GM03348 (cell line): ENCODE measurements at places on chromosomes 2 and 18.

- no peak for DNase-seq
Measured at GRCh38 chr2:239315308-239315707, 85.5 kb downstream of the HDAC4 start.

DNA sequence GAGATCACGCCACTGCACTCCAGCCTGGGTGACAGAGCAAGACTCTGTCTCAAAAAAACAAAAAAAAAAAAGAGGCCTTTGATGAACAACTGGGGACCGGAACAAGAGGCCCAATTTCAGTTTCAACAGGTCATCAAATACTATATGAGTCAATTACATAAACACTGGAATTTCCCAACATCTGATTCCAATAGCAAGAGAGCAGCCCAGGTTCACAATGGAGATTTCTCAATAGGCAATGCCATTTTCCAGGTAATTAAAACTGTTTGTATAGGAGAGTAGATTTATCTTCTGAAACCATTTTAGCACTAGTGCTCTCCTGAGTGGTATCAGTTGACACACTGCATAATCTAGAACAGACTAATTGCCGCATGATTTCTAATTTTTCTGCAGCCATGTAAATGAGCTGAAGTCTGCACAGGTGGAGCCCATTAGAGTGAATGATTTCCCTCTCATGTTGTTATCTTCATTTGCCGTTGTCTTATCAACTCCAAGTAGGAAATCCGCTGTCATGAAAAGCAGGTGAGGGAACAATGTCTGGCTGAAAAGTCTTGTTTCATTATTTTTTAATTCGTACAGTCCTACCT, 264.1 kb upstream of the MEIS1 start:
- DNase-seq = no peak

DNA sequence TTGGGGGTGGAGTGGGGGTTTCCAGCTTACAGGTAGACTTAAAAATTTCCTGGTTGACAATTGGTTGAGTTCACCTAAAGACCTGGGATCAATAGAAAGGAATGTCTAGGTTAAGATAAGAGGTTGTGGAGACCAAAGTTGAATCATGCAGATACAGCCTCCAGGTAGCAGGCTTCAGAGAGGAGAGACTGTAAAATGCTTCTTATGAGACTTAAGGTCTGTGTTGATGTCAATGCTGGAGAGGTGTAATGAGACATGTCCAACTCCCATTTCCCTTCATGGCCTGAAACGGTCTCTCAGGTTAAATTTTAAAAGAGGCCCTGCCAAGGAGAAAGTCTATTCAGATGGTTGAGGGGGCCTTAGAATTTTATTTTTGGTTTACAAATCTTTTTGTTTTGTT, 38.5 kb upstream of the RND3 start:
- no peak for DNase-seq

DNA sequence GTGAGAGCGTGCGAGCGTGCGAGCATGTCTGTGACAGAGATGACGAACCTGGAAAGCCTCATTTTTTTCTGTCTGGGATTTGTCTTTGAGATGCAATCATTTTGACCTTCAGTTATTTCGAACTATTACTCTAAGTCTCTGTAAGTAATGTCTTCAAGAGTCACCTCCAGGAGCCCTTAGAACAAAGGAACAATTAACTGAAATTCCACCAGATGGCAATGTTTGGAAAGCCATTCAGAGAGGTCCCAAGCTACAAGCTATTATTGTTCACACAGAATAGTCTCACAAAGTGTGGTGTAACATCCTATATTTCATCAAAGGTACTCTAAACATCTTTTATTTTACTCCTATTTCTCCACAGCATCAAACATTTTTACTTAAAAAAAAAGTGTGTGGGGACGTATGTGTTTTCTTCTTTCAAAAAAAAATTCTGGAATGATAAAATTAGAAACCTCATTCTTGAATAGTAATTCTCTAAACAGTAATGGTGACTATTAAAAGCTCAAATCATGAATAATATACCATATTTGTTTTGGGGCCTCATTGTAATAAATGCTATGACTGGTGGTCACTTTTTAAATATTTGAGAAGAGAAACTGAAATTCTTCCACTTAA, 35.1 kb upstream of the MAPRE2 start:
- DNase-seq = peak; percentile 70

DNA sequence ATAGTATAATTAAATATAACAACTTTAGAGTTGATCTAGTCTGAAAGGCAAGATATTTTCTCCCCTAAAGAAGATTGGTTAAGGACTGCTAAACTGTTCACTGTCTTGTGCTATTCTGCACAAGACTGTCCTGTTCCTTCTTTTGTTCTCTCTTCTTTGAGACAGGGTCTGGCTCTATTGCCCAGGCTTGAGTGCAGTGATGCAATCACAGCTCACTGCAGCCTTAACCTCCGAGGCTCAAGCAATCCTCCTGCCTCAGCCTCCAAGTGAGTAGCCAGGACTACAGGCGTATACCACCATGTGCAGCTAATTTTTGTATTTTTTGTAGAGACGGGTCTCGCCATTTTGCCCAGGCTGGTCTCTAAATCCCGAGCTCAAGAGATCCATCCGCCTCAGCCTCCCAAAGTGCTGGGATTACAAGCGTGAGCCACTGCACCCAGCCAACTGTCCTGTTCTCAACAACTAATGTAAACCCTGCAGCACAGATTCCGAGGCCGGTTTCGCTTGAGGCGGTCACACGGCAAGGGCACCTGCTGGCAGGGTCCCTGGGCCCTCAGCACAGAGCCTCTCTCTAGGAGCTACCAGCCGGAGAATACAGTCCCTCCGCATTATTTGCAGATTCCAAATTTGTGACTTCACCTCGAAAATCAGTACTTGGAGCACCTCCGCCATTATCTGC, 16.4 kb downstream of the PXDN start:
- DNase-seq = no peak

DNA sequence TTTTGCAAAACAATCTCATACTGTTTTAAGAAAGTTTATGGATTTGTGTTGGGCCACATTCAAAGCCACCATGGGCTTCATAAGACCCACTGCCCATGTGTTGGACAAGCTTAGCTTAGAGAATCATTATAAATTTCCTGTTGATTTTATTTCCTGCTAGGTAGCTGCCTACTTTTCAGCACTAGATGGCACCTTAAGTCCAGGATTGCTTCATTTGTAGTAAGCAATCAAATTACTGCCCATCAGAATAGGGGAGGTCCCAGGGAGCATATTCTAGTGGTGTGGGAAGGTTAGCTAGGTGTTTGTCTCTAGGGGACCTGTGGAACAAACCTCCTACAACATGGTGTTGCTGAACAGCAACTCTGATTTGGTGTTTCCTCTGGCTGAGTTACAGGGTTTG, 11.0 kb upstream of the DCDC2C start:
- DNase-seq = no peak

GRCh38 chr2:154449951-154450658, 248.4 kb upstream of the KCNJ3 start:
- no peak for DNase-seq

- peak; percentile 81 for DNase-seq
Measured at GRCh38 chr2:1707771-1708418, 36.4 kb downstream of the PXDN start.

DNA sequence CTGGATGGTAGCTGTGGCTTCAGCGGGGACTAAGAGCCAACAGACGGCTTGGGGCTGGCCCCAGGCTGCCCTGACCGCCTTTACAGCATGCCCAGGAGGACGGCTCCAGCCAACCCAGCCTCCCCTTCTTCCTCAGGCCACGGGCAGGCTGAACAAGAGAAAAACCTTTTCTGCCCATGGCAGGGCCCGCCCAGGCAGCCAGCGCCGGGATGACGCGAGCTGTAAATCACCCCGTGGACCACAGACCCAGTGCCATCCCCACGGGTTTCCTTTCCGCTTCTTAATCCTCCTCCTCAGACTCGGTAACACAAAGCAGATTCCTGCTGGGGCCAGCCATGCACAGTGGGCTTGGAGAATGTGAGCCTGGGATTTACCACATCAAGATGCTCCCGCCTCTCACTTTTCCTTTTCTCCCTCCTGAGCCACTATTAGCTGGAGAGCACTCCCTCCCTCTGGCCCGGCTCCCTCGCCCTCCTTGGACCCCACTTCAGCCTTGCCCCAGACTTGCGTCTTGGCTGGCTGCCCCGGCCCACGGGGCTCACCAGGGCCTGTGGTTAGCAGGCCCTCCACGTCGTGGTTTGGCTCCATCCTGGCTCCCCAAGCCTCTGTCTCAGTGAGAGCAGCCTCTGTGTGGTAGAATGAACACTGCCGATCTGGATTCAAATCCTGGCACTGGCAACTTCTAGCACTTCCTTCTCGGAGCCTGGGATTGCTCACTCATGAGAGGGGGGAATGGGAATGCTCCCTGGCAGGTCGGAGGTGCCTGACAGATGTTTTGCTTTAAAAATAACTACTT, 31.4 kb downstream of the ATOH8 start:
- DNase-seq = peak; percentile 93

- DNase-seq = no peak
Measured at GRCh38 chr18:49193252-49193651, 242.5 kb upstream of the SMAD7 start.

GRCh38 chr2:58449286-58450010, 208.3 kb upstream of the FANCL start:
- no peak for DNase-seq

- DNase-seq = no peak
Measured at GRCh38 chr2:140695155-140695554, 1435.7 kb downstream of the LRP1B start.

DNA sequence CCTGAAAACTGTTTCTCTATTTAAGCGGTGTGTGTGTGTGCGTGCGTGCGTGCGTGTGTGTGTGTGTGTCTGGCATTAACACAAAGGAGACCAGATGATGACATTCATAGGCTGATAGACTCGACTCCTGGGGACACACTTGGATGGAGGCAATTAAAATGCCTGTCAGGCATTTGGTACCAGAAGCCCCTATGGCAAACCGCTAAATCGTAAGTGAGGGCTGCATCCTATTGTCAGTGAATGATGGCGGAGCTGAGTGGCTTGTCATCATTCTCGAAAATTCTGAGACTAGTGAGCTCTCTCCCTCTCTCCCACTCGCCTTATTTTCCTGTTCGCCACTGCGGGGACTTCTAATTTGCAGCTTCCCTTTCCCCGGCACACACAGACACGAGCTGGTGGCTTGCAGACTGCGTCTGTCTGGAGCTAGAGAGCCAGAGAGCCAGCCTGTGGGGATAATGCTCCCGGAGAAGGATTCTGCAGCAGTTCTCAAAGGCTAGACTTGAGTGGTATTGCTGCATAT, 155.4 kb downstream of the MAP2 start:
- peak; percentile 16 for DNase-seq

DNA sequence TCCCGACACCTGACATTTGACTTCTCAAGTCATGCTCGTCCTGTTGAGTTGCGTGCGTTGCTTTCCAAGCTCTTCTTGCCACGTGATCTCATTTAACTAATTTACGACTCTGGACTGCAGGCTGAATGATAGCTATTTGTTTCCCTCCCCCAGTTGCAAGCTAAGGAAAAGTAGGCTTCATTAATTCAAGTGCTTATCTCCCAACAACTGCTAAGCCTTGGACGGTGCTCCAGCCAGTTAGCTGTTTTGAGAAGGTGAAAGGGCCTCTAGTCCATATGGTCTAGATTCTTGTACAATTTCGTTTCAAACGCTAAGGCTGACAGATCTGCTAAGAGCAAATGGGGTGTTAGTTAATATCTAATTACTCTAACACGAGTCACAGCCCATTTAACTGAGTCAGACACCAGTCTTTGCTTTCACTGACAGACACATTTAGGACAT, 21.1 kb downstream of the GPR45 start:
- DNase-seq = peak; percentile 20

DNA sequence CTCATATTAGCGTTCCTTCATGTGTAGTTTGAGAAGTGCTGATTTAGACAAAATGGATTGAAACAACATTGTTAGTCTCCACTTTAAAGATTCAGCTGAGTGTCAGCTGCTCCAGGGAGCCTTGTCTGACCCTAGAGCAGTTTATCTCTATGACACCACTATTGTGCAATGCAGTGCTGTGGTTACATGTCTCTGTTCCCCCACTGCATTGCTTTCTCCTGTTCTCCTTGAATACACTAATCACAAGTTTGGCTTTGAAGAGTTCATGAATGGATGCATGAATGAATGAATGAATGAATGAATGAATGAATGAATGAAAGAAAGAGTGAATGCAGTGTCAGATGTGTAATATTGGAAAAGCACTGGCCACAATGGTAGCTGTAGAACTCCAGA, 38.3 kb downstream of the GCG start:
- peak; percentile 64 for DNase-seq

DNA sequence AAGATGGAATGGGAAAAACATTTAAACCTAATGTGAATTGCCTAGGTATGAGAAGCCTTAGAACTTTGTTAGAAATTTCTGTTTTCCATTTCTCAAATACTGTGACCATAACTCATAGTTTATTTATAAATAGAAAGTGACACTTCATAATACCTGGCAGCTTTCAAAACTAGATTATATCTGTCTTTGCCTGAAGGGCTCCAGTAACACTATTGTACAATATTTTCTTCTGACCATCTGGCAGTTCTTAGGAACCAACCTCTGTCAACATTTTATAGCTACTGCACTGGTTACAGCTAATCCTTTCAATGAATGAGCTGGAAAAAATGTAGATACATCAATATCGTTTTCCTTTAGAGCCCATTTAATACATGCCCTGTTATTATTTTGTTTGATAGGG, 237.4 kb downstream of the CAMKMT start:
- DNase-seq = peak; percentile 12

- DNase-seq = no peak
Measured at GRCh38 chr2:136167721-136168475, 49.9 kb upstream of the CXCR4 start.

- no peak for DNase-seq
Measured at GRCh38 chr2:145740302-145740701, 1220.4 kb upstream of the ZEB2 start.

DNA sequence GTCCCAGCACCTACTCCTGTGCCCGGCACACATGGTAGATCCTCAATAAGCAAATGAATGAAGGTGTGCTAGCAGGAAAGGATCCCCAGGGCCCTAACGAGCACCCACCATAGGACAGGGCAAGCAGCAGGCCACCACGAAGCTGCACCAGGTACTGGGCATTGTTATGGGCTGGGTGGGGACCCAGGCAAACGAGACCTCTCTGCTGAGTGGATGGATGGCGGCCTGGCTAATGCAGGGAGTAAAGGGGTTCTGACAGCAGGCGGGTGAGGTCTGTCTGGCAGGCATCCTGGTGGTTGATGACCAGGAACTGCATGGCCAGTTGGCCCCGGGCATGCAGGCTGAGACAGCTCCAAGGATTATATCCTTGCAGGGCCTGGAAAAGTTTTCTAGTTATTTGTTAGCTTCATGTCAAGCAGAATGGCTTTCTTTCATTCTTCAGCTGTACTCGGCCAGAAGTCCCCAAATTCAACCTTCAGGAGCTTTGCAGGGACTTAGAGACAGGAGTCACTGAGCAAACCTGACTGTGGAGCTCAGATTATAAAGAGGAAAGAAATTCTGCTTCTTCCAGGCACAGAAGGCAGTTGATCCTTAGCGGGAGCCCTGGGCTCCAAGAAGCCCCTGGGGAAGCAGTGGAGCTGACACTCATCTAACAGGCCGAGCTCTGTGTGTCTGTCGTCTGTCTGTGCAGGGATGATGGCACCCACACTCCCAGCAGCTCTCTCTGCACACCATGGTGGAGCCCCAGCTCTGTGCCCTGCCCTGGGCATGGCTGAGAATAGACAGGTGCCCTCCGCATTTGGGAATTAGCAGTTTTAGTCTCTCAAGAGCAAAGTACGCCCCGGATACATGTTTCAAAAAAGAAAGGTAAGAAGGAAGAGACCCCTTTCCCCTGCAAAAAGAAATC, 51.2 kb downstream of the SDC1 start:
- DNase-seq = no peak

- no peak for DNase-seq
Measured at GRCh38 chr2:69544951-69545350, 98.6 kb downstream of the AAK1 start.
